ENCODE measurements at places on chromosomes 7 and 10.

DNA sequence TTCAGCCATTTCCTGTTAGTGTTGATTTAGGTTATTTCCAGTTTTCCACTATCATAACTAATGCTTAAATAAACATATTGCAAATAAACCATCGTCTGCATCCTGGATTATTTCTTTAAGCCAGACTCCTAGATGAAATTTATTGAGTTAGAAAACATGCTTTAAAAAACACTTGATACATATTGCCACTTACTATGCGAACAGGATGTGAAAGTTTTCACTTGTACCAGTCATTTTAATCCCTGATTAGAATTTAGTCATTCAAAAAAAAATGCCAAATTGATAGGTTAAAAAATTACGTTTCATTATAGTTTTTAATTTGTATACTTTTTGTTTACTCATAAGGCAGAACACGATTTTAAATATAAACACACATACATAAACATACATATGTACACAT, 309.6 kb downstream of the RNLS start:
- peaks cover 30% of the 10 kb centered on the region for H3K4me1 ChIP-seq
- no peaks in the 10 kb centered on the region for H3K27me3 ChIP-seq
- H3K36me3 ChIP-seq, result no peaks in the 10 kb centered on the region
- no peak overlapping the region for H3K27ac ChIP-seq
- no peak for ATAC-seq

- H3K4me3 ChIP-seq, result no peak overlapping the region
- no peaks in the 10 kb centered on the region for H3K4me1 ChIP-seq
- no peaks in the 10 kb centered on the region for H3K27me3 ChIP-seq
- H3K36me3 ChIP-seq, result no peaks in the 10 kb centered on the region
These were observed 505.6 kb upstream of the MKI67 start for GRCh38 chr10:128631801-128632241.

- no peak overlapping the region for H3K27ac ChIP-seq
- H3K4me1 ChIP-seq, result no peaks in the 10 kb centered on the region
- no peak overlapping the region for H3K4me3 ChIP-seq
- no peaks in the 10 kb centered on the region for H3K36me3 ChIP-seq
- no peaks in the 10 kb centered on the region for H3K27me3 ChIP-seq
These were observed 446.5 kb upstream of the NRP1 start for GRCh38 chr10:33780961-33781360.

GRCh38 chr7:151752816-151753595, 123.9 kb downstream of the PRKAG2 start:
- H3K27me3 ChIP-seq, result no peaks in the 10 kb centered on the region
- no peak overlapping the region for H3K27ac ChIP-seq
- peaks cover 21% of the 10 kb centered on the region for H3K4me1 ChIP-seq
- ATAC-seq, result no peak

- ATAC-seq, result no peak
- no peaks in the 10 kb centered on the region for H3K27me3 ChIP-seq
- H3K4me1 ChIP-seq, result peaks cover 46% of the 10 kb centered on the region
- H3K27ac ChIP-seq, result no peak overlapping the region
- no peak overlapping the region for H3K4me3 ChIP-seq
These were observed 216.7 kb upstream of the KLF14 start for GRCh38 chr7:130950741-130951140.

GRCh38 chr7:135459951-135460567, 49.8 kb downstream of the CNOT4 start:
- no peak for ATAC-seq
- no peak overlapping the region for H3K4me3 ChIP-seq
- H3K27me3 ChIP-seq, result no peaks in the 10 kb centered on the region
- peak overlapping the region; percentile 23 for H3K27ac ChIP-seq
- peaks cover 31% of the 10 kb centered on the region for H3K36me3 ChIP-seq

- H3K4me1 ChIP-seq, result peaks cover 79% of the 10 kb centered on the region
- H3K27ac ChIP-seq, result peak overlapping the region; percentile 14
- H3K36me3 ChIP-seq, result peaks cover 38% of the 10 kb centered on the region
- no peak for ATAC-seq
- no peaks in the 10 kb centered on the region for H3K27me3 ChIP-seq
These were observed 9.5 kb downstream of the HIPK2 start for GRCh38 chr7:139768249-139768824.

GRCh38 chr10:35216303-35216905, 89.8 kb downstream of the CREM start:
- no peak overlapping the region for H3K4me3 ChIP-seq
- no peak overlapping the region for H3K27ac ChIP-seq
- H3K36me3 ChIP-seq, result peaks cover 20% of the 10 kb centered on the region
- H3K27me3 ChIP-seq, result peaks cover 9% of the 10 kb centered on the region
- peaks cover 15% of the 10 kb centered on the region for H3K4me1 ChIP-seq
- ATAC-seq, result no peak

GRCh38 chr10:114458955-114459354, 54.7 kb upstream of the AFAP1L2 start:
- no peak overlapping the region for H3K4me3 ChIP-seq
- no peak overlapping the region for H3K27ac ChIP-seq
- ATAC-seq, result no peak
- no peaks in the 10 kb centered on the region for H3K4me1 ChIP-seq
- H3K36me3 ChIP-seq, result peaks cover 55% of the 10 kb centered on the region

- H3K27me3 ChIP-seq, result peaks cover 34% of the 10 kb centered on the region
- H3K36me3 ChIP-seq, result no peaks in the 10 kb centered on the region
- no peak overlapping the region for H3K27ac ChIP-seq
These were observed 94.8 kb downstream of the PRPF18 start for GRCh38 chr10:13681528-13681927.

- no peaks in the 10 kb centered on the region for H3K36me3 ChIP-seq
- no peak for ATAC-seq
- H3K4me1 ChIP-seq, result no peaks in the 10 kb centered on the region
- peaks cover 13% of the 10 kb centered on the region for H3K27me3 ChIP-seq
- no peak overlapping the region for H3K27ac ChIP-seq
These were observed 45.6 kb upstream of the SGCE start for GRCh38 chr7:94701555-94701973.

DNA sequence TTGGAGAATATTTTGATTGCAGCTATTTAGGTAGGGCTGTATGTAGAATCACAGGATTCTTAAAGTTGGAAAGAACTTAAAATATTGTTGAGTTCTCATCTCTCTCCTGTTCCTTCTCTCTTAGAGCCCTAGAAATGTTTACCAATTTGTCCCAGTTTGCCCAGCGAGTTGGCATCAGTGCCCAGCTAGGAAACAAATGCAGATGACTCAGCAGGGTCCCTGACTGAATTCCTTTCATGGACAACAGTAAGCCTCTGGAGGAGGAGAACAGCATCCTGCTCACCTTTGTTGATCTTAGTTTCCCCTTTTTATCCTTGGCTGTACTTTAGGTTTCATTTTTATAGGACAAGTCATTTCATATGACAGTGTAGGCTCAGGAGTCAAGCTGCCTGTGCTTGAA, 89.3 kb downstream of the SEC23IP start:
- H3K27me3 ChIP-seq, result peaks cover 11% of the 10 kb centered on the region
- no peak overlapping the region for H3K27ac ChIP-seq
- no peaks in the 10 kb centered on the region for H3K4me1 ChIP-seq
- no peaks in the 10 kb centered on the region for H3K36me3 ChIP-seq
- no peak overlapping the region for H3K4me3 ChIP-seq

DNA sequence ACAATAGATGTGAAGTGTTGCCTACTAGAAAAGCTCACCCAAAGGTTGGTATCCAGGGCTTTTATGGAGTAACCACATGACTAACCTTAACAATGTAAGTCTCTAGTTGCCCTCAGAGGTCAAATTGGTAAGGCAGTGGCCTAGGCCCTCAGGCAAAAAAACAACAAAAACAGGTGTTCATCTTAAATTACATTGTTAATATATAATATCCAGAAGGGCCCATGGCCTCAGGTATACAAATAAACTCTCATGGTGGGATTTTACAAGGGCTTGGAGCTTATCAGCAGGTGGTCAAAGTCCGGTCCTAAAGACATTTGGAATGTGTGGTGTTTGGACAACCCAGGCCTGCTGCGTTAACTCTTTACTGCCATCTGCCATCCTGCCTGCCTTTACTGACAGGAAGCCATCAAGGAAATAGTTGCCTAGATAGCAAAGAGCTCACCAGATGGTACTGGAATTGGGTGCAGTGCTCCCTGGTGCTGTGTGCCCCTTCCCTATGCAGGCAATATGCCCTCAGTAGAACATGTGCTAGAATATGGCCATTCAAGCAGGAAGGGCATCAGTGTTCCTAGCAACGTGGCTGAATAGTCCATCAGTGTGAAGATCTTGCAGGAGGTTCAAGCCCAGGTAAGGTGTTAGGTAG, 36.2 kb downstream of the TOMM7 start:
- no peaks in the 10 kb centered on the region for H3K36me3 ChIP-seq
- no peak for ATAC-seq
- H3K4me1 ChIP-seq, result no peaks in the 10 kb centered on the region
- H3K4me3 ChIP-seq, result no peak overlapping the region

DNA sequence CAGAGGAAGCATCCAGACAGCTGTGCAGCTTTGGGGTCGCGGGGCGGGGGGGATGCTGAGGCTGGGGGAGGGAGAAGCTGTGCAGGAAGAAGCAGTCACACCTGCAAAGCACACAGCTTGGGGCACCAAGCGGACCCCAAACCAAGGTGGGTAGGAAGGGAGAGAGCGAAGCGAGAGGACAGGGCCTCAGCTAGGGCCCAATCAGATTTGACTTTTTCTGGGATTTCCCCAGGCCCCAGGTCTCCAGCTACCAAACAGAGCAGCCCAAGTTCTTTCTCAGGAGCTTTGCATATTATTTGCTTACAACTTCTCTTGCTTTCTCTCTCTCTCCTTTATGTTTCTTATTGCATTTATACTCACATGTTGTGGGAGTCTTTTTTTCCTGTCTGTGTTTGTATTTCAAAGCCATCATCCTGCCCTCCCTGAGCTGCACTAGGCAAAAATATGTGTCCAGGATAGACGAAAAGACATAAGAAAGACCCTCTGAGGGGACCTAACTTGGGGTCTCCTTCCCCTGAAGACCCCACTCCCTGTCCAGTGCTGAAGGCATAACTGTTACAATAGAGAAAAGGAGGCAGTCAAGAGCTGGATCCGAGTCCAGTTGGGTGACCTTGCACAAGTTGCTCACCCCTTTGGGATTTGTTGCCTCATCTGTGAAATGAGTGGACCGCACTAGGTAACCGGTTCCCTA, 50.6 kb upstream of the SMNDC1 start:
- H3K4me3 ChIP-seq, result peak overlapping the region; percentile 35
- H3K27me3 ChIP-seq, result no peaks in the 10 kb centered on the region
- H3K4me1 ChIP-seq, result peaks cover 60% of the 10 kb centered on the region
- peak; percentile 37 for ATAC-seq
- H3K27ac ChIP-seq, result peak overlapping the region; percentile 94

GRCh38 chr7:87567052-87567451, 33.6 kb downstream of the ABCB1 start:
- no peak overlapping the region for H3K4me3 ChIP-seq
- H3K27me3 ChIP-seq, result no peaks in the 10 kb centered on the region
- peaks cover 6% of the 10 kb centered on the region for H3K4me1 ChIP-seq
- no peaks in the 10 kb centered on the region for H3K36me3 ChIP-seq

DNA sequence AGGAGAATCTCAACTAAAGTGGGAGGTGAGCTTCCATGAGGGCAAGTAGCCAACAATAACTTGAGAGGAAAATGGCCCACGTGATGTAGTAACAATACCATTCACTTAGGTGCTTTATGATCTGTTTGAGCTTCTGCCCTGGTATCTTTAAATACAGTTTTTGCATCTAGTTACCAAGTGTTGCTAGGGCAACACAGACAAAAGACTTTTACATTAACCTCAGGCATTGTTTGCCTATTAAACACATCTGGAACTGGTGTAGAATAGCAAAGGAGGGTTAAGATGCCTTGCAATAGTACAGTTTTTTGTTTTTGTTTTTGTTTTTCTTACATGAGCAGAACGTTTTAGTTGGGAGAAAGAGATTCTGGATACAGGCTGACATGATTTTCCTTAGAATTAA, 97.7 kb upstream of the MTPN start:
- no peak for ATAC-seq
- H3K4me1 ChIP-seq, result no peaks in the 10 kb centered on the region
- no peak overlapping the region for H3K27ac ChIP-seq
- no peak overlapping the region for H3K4me3 ChIP-seq

GRCh38 chr7:27165996-27166530, 726 bp upstream of the HOXA9 start:
- no peaks in the 10 kb centered on the region for H3K36me3 ChIP-seq
- peaks cover 76% of the 10 kb centered on the region for H3K27me3 ChIP-seq
- ATAC-seq, result no peak
- peak overlapping the region; percentile 29 for H3K4me3 ChIP-seq

- H3K4me1 ChIP-seq, result no peaks in the 10 kb centered on the region
- no peaks in the 10 kb centered on the region for H3K36me3 ChIP-seq
- peaks cover 26% of the 10 kb centered on the region for H3K27me3 ChIP-seq
- no peak for ATAC-seq
These were observed 17.6 kb upstream of the AQP1 start for GRCh38 chr7:30894009-30894408.

- no peak overlapping the region for H3K27ac ChIP-seq
- H3K27me3 ChIP-seq, result no peaks in the 10 kb centered on the region
- no peak for ATAC-seq
- peaks cover 21% of the 10 kb centered on the region for H3K36me3 ChIP-seq
These were observed 109.2 kb downstream of the DPY19L1 start for GRCh38 chr7:34928052-34928451.

- ATAC-seq, result no peak
- H3K4me3 ChIP-seq, result no peak overlapping the region
- H3K4me1 ChIP-seq, result peaks cover 10% of the 10 kb centered on the region
- H3K27ac ChIP-seq, result no peak overlapping the region
- peaks cover 46% of the 10 kb centered on the region for H3K36me3 ChIP-seq
These were observed 19.0 kb downstream of the SRI start for GRCh38 chr7:88200789-88201188.

DNA sequence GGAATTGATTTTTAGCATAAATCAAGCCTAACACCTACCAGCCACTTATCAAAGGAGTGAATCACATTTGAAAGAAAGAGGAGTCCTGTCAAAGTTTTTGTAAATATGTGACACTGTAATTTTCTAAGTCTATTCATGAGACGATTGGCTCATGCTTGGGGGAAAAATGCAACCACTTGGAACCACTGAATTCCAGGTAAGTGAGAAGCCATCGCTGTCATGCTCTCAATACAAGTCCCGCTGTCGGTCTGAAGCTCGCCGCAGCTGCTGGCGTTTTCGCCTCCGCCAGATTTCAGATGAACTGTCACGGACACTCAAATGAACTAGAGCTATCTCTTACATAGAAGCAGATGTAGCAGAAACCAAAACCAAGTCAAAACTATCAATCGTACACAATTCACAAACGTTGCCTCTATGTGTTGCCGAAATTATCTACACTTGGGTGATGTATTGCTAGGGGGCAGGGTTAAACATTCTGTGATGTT, 279.8 kb upstream of the FZD8 start:
- no peak overlapping the region for H3K27ac ChIP-seq
- H3K27me3 ChIP-seq, result no peaks in the 10 kb centered on the region
- H3K4me1 ChIP-seq, result no peaks in the 10 kb centered on the region
- no peak for ATAC-seq

GRCh38 chr7:41892356-41893100, 189.6 kb upstream of the INHBA start:
- H3K27me3 ChIP-seq, result no peaks in the 10 kb centered on the region
- no peaks in the 10 kb centered on the region for H3K36me3 ChIP-seq
- no peak overlapping the region for H3K4me3 ChIP-seq
- H3K27ac ChIP-seq, result no peak overlapping the region
- no peak for ATAC-seq
